ENCODE measurements at places on chromosomes 13 and 19. TPM values are rescaled to one million over a fixed set of nuclear protein-coding genes. Genes with fewer than 3 reads are reported as not detected.

DNA sequence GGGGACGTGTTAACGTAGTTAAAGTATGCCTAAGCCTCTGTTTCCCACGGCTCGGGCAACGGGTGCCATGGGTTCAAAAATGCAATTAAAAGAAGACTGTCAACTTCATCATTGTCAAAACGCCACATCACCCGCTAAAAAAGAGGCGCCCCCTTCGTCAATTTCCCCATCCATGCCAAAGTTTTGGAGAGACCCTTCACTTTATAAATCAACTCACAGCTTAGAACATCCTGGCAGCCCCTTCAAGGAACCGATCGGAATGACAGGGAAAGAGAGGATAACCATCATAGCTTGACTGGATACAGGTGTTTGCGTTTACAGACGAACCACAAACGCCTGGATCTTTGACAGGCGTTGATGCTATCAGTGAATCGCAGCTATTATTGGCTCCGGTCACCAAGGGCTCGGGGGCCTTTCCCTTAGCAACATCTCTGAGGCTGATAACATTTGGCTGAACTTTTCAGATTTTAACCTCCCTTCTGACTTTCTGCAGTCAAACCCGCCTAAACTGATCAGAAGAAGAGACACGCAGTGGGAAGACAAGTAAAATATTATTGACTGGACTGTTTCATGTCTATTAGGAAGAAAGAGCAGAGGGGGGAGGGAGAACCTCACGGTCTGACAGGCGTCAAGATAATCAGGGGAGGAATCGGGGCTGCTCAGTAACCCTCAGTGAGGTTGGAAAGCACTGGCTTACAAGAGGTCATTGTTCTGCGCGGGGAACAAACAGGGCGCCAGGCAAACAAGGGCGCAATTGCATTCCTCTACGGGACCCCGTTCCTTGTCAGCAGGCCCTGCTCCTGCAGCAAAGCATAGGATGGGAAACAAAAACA is 322.5 kb upstream of the ZNF507 start:
- DNase-seq = no peak

- DNase-seq = no peak
Measured at GRCh38 chr13:98977568-98978265, at the start of gene DOCK9. DOCK9 (minus strand) TSS chr13:98978064; CDS start chr13:98977909, 155 bp downstream.

- DNase-seq = no peak
Measured at GRCh38 chr19:18483119-18483890, 38.6 kb downstream of the ELL start.

- no peak for DNase-seq
Measured at GRCh38 chr13:67123165-67123564, 107.0 kb downstream of the PCDH9 start.

DNA sequence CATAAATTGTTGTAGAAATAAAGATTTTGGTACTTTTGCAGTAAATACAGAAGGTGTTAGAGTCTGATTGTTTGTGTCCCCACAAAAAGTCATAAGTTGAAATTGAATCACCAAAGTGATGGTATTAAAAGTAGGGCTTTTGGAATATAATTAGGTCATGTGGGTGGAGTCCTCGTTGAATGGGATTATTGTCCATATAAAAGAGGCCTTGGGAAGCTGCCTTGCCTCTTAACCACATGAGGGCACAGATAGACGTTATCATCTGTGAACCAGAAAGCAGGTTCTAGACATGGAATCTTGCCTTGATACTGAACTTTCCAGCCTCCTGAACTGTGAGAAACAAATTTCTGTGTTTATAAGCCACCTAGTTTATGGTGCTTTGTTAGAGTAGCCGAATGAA is 186.8 kb downstream of the PRR20E start:
- DNase-seq = no peak

Gene C19orf67
- total RNA-seq = not detected

Gene MICU2
- total RNA-seq = 32.6 TPM

Gene CEACAM7
- not detected for total RNA-seq

Gene FFAR1
- 0.12 TPM for total RNA-seq
